ENCODE measurements at places on chromosomes 7 and 10. TPM values are rescaled to one million over a fixed set of nuclear protein-coding genes. Genes with fewer than 3 reads are reported as not detected.

The ATRNL1 gene
- 0.20 TPM for total RNA-seq

DNA sequence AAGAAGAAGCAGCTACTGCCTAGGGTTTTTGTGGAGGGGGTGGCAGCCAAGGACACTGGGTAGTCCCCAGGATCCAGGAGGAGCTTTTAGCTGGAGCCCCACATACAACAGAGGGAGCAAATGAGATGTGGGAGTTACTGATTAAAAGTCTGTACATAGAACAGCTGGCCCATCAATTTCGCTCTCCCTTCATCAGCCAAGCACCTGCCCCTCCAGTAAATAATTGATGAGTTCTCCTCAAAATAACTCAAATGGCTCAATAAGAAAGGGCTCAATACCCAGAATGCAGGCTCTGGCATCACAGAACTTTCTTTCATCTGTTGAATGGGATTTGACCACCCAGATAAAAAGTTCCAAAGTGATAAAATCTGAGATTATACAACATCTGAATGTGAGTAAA, 15.1 kb upstream of the WNT8B start:
- DNase-seq, result no peak

GRCh38 chr7:29289156-29290021, 94.8 kb downstream of the CHN2 start:
- DNase-seq, result peak; percentile 54

- no peak for DNase-seq
Measured at GRCh38 chr7:71860572-71860971, 551.6 kb downstream of the CALN1 start.

The DGKB gene
- not detected for total RNA-seq

DNA sequence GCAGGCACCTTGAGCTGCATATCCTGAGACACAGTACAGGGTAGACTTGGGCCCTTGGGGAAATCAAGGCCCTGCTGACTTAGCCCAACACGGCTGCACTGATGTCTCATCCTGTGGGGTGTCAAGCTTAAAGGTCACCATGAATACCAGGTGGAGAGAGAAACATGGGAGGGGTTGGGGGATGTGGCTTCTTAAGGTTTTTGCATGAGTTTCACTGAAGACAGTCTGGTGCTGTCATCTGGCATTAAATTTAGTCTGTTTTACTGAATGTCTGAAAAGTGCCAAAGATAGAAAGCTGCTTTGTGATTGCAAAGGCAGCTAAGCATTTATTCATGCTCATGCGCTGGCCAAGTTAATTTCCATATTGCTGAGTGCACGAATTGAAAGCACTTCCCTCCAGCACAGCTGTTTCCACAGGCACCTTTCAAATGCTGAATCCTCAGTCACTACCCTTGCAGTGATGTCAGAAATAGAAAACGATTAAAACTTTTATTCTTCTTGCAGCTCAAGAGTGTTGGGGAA, 102.1 kb downstream of the OSBPL3 start:
- DNase-seq, result no peak

GRCh38 chr10:33434933-33435332, 100.5 kb upstream of the NRP1 start:
- no peak for DNase-seq

The ZNF438 gene
- 2.6 TPM for total RNA-seq
